ENCODE measurements at places on chromosomes 12 and 14. TPM values are rescaled to one million over a fixed set of nuclear protein-coding genes. Genes with fewer than 3 reads are reported as not detected.

Gene VRTN
- total RNA-seq, result not detected

GRCh38 chr14:28966416-28967233 is 200.0 kb downstream of the FOXG1 start:
- no peak overlapping the region for H3K27ac ChIP-seq
- no peaks in the 10 kb centered on the region for H3K4me1 ChIP-seq
- DNase-seq, result no peak
- H3K4me3 ChIP-seq, result no peak overlapping the region
- no peaks in the 10 kb centered on the region for H3K27me3 ChIP-seq

Gene ALDH1L2
- total RNA-seq, result 2.2 TPM

DNA sequence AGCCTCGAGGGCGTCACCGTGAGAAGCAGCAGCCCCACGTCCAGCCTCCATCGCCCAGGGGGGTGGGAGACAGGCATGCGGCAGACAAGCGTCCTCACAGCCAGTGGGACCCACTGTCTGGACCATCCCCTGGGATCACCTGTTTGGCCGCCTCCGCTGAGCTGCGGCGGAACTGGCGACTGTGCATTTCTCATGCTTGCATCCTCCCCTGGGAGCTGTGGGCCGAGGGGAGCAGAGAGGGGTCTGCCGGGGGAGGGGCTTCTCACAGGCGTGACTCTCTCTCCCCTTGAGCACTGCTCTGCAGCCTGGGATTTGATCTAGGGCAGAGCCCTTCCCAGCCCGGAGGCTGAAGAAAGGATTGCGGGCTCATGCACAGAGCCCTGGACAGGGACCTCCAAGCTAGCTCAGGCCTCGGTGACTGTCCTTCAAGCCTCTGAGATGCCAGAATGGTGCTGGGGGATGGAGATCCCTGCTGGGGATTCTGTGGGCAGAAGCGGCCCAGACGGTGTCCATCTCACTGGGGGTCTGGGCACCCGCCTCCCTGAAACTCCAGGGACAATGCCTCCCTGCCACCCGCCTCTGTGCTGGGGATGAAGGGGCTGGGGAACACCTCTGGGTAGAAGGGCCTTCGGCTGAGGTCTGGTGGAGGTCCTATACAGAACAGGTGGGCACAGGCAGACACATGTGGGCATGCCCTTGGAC is 61.1 kb downstream of the PRIMA1 start:
- H3K27ac ChIP-seq, result no peak overlapping the region
- no peak for DNase-seq
- H3K4me1 ChIP-seq, result no peaks in the 10 kb centered on the region
- no peaks in the 10 kb centered on the region for H3K36me3 ChIP-seq
- H3K4me3 ChIP-seq, result no peak overlapping the region

Gene ULK1
- 72.1 TPM for total RNA-seq

GRCh38 chr12:47071241-47071852 is 8.1 kb upstream of the PCED1B start:
- H3K27me3 ChIP-seq, result no peaks in the 10 kb centered on the region
- no peak overlapping the region for H3K27ac ChIP-seq
- no peaks in the 10 kb centered on the region for H3K36me3 ChIP-seq

Gene GLIPR1L1
- not detected for total RNA-seq

Gene TMEM120B
- 22.3 TPM for total RNA-seq

Gene CCDC38
- not detected for total RNA-seq

GRCh38 chr12:30687265-30687986 is 8.2 kb downstream of the IPO8 start:
- no peak overlapping the region for H3K4me3 ChIP-seq
- H3K27me3 ChIP-seq, result no peaks in the 10 kb centered on the region
- no peaks in the 10 kb centered on the region for H3K36me3 ChIP-seq
- no peak overlapping the region for H3K27ac ChIP-seq

DNA sequence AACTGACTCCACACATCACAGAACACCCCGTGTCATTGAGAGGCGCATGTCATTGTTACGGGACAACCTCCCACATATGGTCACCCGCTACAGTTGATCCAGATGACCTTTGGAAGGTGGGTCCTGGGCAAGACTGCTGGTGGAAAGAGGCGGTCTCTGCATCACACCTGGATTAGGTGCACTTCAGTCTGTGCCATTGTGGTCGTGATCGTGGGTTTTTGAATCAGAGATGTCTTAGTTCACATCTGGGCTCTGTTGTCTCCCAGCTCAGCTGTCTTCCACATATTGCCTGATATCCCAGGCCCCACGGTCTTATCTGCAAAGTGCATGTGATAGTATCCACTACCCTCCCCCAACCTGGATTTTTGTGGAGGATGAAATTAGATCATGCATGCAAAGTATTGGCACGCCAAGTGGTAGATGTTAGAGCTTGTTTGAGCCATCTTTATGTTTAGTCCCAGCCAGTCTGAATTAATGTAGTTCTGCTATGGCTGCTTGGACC is 208.7 kb upstream of the FOXN3 start:
- no peaks in the 10 kb centered on the region for H3K27me3 ChIP-seq
- H3K4me3 ChIP-seq, result no peak overlapping the region
- DNase-seq, result no peak
- H3K36me3 ChIP-seq, result no peaks in the 10 kb centered on the region

DNA sequence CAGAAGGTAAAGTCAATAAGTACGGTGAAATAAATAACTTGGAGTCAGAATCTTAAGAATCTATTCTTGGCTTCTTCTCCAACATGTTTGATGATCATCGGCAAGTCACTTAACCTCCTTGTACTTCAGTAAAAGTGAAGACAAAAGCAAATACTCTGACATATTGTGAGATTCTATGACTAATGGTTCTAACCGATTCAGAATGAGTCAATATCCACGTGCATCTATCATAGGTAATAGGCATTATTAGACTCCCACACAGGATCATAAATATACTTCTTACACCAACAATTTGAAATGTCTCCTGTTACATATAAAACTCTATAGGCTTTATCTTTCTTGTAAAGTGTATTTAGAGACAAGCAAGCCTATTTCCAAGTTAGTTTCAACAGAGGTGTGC is 144.4 kb upstream of the ATXN7L3B start:
- no peak overlapping the region for H3K4me3 ChIP-seq
- DNase-seq, result no peak
- no peaks in the 10 kb centered on the region for H3K4me1 ChIP-seq

Gene FSCB
- total RNA-seq, result not detected

GRCh38 chr14:97177016-97177415 is 379.8 kb downstream of the VRK1 start:
- no peaks in the 10 kb centered on the region for H3K27me3 ChIP-seq
- no peaks in the 10 kb centered on the region for H3K4me1 ChIP-seq
- no peak overlapping the region for H3K4me3 ChIP-seq
- no peak overlapping the region for H3K27ac ChIP-seq
- DNase-seq, result peak; percentile 20
- no peaks in the 10 kb centered on the region for H3K36me3 ChIP-seq

DNA sequence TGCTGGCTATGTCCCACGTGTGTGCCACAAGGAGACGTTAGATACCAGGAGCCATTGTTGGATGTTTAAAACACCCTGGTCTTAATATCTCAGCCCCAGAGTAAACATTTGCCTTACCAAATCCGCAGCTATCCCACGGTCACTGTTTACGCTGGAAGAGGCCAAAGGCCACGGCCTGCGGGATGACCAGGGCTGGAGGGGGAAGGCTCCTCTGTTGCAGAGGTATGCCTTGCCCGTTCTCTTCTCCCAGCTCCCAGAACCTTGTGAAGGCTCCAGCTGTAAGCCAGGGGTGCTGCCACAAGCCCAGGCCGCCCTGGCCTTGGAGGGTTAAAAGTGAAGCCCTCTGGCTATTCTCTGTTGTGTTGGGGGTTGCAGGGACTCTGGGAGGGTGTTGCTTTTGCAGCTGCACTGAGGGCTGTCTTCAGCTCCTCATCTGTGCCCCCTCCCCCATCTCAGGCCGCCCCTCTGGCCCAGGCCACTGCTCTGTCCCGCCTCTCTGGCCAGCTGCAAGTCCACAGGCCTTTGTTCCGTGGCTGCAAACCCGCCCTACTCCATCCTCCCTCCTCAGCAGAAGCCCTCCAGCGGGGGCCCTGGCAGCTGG is 2.5 kb downstream of the PLEKHG3 start:
- H3K36me3 ChIP-seq, result no peaks in the 10 kb centered on the region
- no peaks in the 10 kb centered on the region for H3K27me3 ChIP-seq
- H3K4me3 ChIP-seq, result no peak overlapping the region
- H3K4me1 ChIP-seq, result peaks cover 45% of the 10 kb centered on the region
- peak overlapping the region; percentile 79 for H3K27ac ChIP-seq

Gene TGM1
- total RNA-seq, result 2.3 TPM

GRCh38 chr12:58608711-58609110 is 311.6 kb downstream of the LRIG3 start:
- no peak overlapping the region for H3K27ac ChIP-seq
- no peak overlapping the region for H3K4me3 ChIP-seq
- DNase-seq, result no peak
- H3K4me1 ChIP-seq, result no peaks in the 10 kb centered on the region
- no peaks in the 10 kb centered on the region for H3K36me3 ChIP-seq
- H3K27me3 ChIP-seq, result no peaks in the 10 kb centered on the region

DNA sequence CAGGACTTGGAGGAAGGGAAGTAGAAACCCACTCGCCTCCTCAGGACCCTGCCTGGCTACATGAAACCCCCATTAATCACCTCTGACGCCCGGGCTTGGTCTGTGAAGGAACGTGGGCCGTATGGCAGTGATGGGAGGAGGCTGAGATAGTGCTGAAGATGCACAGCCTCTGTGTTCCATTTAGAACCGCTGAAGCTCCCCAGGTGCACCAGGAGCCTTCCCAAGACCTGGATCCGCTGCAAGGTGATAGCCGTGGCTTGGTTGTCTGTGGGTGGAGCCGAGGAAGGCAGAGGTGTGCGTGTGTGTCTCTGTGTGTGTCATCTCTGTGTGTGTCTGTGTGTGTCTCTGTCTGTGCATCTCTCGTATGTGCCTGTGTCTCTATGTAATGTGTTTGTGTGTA is 293.1 kb downstream of the CACNA1C start:
- H3K4me1 ChIP-seq, result no peaks in the 10 kb centered on the region
- H3K27ac ChIP-seq, result no peak overlapping the region
- no peak for DNase-seq
- H3K36me3 ChIP-seq, result no peaks in the 10 kb centered on the region
- H3K27me3 ChIP-seq, result no peaks in the 10 kb centered on the region

Gene KRT77
- total RNA-seq, result not detected

GRCh38 chr12:110123919-110124268 is 263 bp upstream of the IFT81 start:
- no peaks in the 10 kb centered on the region for H3K27me3 ChIP-seq
- H3K27ac ChIP-seq, result no peak overlapping the region

Gene PLBD2
- 69.7 TPM for total RNA-seq

DNA sequence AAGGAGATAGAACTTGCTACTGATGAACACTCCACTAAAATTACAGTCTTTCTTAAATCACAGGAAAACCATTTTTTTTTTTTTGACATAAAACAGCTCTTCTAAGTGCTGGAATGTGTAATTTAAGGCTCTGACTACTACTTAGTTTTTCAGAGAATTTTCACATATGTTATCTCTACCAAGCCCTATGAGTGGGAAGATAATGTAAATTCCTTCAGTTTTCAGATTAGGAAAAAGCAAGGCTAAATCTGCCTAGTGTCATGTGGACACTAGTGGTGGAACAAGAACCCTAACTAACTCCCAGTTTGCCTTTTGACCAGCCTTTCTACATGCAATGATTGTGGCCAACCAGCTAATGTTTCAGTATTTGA is 37.3 kb upstream of the CSRP2 start:
- H3K27me3 ChIP-seq, result peaks cover 7% of the 10 kb centered on the region
- H3K4me3 ChIP-seq, result no peak overlapping the region
- H3K4me1 ChIP-seq, result no peaks in the 10 kb centered on the region
- no peak for DNase-seq
- no peaks in the 10 kb centered on the region for H3K36me3 ChIP-seq

Gene GLT1D1
- not detected for total RNA-seq

Gene PEX5
- 26.9 TPM for total RNA-seq

DNA sequence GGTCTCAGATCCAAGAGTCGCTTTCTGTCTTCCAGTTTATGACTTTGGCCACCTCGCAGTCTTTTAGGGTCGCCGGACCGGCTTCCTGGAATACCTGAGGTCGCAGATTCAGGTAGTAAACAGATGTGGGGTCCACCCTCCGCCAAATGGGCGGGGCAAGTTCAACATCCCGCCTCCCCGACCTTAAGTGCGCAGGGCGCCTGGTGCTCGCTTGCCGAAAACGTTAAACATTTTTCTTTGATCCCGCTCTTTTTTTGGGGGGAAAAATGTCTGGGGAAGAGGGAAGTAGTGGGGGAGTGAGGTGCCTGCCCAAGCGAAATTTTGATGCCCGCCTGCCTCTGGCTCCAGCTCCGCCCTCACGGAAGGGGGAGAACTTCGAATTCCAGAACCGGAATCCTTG is 73.9 kb upstream of the TBX5 start:
- no peaks in the 10 kb centered on the region for H3K36me3 ChIP-seq
- no peak overlapping the region for H3K27ac ChIP-seq
- H3K27me3 ChIP-seq, result peaks cover 35% of the 10 kb centered on the region
- H3K4me1 ChIP-seq, result peaks cover 8% of the 10 kb centered on the region
